Ecto neural progenitor cell (in vitro differentiated cells): ENCODE measurements at places on chromosomes 2 and 18.

- no peak for DNase-seq
Measured at GRCh38 chr2:182890305-182890704, 23.9 kb upstream of the FRZB start.

GRCh38 chr2:220275454-220275853 lies 648.0 kb downstream of the SLC4A3 start:
- DNase-seq, result no peak

GRCh38 chr2:77579076-77579769 lies 57.0 kb upstream of the LRRTM4 start:
- DNase-seq, result no peak

- DNase-seq, result peak; percentile 22
Measured at GRCh38 chr2:120993661-120994060, 258.0 kb downstream of the GLI2 start.

- DNase-seq, result no peak
Measured at GRCh38 chr18:35455926-35456763, 41.6 kb downstream of the INO80C start.

DNA sequence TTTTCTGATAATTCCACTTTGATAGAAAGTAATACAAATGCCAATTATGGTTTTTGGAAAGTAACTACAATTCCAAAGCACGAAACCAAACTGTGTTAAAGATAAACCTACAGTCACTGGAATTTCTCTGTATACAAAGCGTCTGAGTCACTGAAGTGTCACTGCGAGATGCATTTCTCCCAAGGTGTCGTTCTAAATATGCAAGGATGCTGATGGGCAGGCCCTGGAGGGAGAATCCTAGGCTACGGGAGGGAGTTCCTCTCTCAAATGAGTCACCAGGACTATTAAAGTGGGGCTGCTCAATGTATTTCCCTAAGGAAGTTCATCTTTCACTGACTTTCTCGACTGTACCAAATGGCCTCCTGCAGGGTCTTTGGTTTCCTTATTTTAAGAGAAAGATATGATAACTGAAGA lies 163.8 kb upstream of the STK17B start:
- DNase-seq, result no peak

GRCh38 chr2:195683174-195683573 lies 26.1 kb downstream of the SLC39A10 start:
- DNase-seq, result no peak

DNA sequence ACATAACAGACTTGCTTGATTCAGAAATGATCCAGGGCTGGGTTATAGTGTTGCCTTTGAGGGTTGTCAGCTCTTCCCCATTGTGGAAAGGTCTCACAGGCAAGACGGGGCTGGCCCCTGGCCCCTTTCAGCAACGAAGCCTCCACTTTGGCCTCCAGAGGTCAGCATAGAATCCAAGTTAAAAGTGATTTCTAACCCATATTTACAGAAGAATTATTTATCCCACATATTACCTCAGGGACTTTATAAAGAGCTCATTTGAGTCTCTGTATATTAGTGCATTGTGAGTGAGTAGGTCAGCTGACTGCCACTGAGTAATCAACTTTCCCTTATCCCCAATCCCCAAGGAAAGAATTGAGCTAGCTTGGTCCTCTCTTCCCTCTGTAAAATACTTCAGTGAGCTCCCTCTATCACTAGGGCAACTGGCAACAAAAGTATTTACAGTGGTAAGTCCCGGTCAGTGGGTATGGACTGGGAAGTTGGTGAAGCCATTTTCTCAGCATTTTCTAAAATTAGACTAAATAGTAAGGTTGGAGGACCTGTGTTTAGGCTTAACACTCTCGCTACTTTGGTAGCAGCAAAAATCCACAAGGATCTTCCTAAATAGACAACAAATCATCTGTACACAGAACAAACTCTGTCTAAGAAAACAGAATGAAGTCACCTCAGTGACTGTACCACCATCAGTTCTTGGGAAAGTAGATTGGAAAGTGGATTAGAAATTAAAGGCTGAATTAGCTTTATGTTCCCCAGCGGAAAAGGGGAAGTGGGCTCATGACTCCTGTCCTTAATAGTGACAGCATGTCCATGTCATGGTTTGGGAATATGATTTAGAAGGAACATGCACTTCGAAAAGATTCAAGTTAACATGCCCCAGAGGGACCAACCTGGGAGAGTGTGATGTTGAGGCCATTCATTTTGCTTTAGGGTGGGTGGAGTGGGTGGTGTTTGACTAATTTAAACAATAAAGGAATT lies 171.0 kb upstream of the SIX3 start:
- no peak for DNase-seq

GRCh38 chr18:74310411-74310810 lies 5.2 kb upstream of the C18orf63 start:
- DNase-seq, result no peak

- DNase-seq, result no peak
Measured at GRCh38 chr2:181741756-181742155, 61.4 kb upstream of the NEUROD1 start.

- DNase-seq, result peak; percentile 47
Measured at GRCh38 chr2:113406114-113406513, 31.4 kb upstream of the ZNG1B start.

- DNase-seq, result no peak
Measured at GRCh38 chr2:172053486-172053885, 31.8 kb upstream of the DLX1 start.

GRCh38 chr2:105425936-105426625 lies 27.2 kb upstream of the FHL2 start:
- no peak for DNase-seq

DNA sequence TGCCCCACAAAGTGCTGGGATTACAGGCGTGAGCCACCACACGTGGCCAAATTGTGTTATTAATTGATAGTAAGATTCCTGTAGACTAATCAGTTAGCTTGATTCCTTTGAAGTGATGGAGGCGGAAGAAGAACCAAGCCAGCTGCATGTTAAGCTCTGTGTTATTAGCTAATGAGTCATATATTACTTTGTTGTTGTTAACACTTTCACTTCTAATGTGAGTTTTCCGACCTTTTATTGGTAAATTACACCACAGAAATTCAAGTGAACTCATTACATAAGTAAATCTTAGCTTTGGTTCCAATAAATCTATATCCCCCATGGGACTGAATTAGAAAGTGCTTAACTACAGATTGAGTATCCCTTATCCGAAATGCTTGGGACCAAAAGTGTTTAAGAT lies 20.3 kb downstream of the CHMP1B start:
- no peak for DNase-seq

DNA sequence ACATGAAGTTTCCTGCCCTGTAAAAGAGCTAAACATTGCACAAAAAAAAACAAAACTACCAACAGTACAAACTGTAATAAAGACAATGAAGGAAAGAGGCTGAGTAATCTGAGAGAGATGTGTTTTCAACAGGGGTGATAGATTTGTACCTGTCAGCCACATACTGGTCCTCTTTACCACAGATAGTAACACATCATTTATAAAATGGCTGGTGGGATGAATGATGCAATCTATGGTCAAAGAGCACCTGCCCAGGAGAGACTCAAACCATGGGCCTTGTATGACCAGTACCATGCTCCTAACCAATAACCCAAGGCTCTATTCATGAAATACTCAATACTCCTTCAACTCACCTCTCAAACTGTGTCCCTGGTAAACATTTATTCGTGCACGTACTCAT lies 4.5 kb downstream of the SUCLG1 start:
- DNase-seq, result no peak

DNA sequence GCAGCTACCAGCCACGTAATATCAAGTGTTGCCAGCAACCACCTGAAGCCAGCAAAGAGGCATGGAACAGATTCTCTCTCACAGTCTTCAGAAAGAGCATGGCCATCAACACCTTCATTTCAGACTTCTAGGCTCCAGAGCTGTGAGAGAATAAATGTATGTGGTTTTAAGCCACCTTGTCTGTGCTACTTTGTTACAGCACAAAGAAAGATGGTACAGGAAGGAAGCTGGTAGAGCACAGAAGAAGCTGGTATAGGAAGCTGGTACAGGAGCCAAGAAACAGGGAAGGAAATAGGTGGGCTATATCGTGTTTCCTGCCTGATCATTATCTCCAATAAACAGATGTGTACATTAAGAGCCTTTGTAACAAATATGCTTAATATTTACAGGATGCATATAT lies 217.4 kb downstream of the DPP10 start:
- no peak for DNase-seq

- no peak for DNase-seq
Measured at GRCh38 chr2:183594150-183594549, 469.9 kb downstream of the NUP35 start.

DNA sequence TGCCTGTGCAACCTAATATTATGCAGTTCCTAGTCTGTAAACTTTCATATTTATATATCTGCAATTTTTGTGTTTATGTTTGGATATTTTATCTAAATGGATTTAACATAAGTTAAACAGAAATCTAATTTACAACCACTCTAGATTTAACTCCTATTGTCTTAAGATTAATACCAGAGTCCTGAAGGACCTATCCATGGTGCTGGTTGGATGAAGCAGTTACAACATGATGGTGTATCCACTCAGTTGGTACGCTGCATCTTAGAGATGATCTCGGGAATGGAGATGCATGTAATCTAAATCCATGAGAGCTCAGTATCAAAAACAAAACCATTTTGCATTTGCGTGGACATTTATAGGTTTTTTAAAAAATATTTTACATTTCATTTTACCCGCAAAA lies 745.9 kb upstream of the SLC8A1 start:
- no peak for DNase-seq

DNA sequence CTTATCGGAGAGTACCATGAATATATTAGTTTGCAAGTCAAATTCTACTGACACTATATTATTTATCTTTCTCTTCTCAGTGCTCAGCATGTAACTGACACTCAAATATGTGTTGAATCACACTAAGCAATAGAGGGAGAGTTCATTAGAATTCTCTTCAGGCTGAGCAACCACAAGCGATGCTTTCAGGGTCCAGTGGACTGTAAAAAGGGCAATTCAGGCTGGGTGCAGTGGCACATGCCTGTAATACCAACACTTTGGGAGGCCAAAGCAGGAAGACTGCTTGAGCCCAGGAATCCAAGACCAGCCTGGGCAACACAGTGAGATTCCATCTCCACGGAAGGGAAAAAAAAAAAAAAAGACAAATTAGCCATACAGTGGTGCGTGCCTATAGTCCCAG lies 16.3 kb downstream of the PDE6D start:
- no peak for DNase-seq

DNA sequence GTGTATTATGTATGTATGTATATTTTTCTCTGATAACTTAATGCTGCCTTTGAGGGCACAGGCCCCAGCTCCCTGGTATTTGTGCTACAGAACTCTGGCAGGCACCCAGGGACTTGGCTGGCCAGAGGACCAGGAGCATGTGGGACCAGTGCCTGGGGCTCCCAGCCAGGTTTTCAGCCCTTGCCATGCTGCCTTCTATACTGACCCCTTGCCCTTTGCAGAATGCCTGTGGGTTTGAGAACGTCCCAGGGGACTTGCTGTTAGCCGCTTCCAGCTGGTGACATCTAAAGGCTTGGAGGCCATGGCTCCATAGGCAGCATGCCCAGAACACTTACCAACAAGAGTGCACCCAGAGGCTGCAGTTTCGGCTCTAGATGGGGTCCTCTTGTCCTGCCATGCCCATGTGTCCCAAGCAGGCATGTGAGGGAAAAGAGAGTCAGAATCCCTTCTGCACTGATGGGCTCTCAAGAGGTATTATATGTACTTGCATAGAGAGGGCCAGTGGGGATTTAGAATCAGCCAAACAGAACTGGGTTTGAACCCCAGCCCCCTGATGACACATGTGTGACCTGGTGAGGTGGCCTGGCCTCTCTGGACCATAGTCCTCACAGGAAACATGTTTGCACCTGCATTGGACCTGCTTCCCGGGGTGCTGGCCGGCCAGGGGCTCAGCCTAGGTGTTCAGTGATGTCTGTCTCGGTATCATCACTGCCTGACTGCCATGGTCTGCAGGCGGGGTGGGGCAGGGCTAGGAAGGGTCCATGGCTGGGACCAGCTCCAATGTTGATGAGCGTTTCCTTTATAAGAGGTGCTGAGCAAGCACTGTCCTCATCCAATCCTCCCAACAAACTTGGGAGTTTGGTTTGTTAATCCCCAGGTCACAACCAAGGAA lies 119.2 kb upstream of the FHL2 start:
- no peak for DNase-seq

DNA sequence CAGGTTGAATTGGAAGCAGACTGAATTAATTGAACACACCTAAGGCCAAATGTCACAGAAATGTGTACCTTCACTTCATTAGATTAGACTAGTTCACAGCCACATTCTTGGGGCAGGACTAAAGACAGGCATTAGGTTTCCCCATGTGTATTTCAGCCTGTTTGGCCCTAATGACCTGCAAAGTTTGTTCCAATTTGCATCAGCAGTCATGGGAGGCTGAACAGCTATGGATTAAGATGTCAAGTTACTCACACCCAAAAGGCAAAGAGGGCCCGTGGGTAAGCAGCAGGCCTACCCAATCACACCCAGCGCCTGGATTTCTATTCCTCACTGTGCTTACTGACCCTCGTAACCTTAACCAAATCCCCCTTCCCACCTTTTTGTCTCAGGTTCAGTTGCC lies 99.6 kb upstream of the RIOK3 start:
- no peak for DNase-seq

GRCh38 chr2:217650229-217650628 lies 352.6 kb downstream of the TNS1 start:
- DNase-seq, result no peak
